ENCODE measurements at places on chromosomes 3 and 15.

DNA sequence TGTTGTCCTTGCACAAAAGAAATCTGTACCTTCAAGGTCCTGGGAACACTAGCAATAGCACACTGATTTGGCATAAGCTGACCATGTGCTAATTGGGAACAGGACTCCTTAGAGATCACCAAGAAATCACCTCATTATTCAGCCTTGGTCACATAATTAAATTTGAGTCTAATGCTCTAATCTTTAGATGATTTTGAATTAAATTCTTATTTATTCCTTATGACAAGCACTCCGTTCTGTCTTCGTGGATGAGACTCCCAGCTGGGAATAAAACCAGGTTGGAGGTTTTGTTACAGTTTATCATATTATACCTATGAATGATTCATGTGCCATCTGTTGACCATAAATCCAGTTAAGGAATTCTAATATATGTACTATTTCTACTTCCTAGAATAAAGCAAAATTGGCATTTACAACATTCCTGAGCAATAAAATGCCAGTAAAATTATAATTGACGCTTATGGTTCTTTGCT, 162.2 kb downstream of the MYRIP start:
- H3K4me3 ChIP-seq: no peak overlapping the region
- no peaks in the 10 kb centered on the region for H3K4me1 ChIP-seq
- peaks cover 2% of the 10 kb centered on the region for H3K27me3 ChIP-seq
- no peaks in the 10 kb centered on the region for H3K36me3 ChIP-seq

DNA sequence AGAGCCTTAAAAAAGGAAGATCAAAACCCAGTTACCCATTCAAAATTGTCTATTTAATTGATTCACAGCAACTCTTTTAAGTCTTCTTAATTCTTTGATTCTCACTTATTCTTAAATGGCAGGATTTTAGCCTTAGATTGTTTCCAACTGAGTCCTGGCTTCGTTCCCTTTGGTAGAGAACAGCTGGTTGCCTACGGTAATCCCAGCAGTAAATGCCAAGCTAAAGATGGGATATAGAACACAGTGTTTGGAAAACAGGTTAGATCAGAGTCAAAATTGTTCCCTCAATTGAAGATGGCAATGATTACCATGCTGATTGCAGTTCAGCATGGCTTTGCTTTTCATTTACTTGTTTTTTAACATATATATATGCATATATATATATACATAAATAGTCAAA, 300.9 kb downstream of the PYDC2 start:
- DNase-seq: no peak
- no peaks in the 10 kb centered on the region for H3K4me1 ChIP-seq
- no peak overlapping the region for H3K4me3 ChIP-seq
- no peaks in the 10 kb centered on the region for H3K36me3 ChIP-seq

GRCh38 chr15:82021992-82022391, 23.8 kb downstream of the MEX3B start:
- H3K36me3 ChIP-seq: no peaks in the 10 kb centered on the region
- H3K4me3 ChIP-seq: no peak overlapping the region
- peaks cover 7% of the 10 kb centered on the region for H3K27me3 ChIP-seq
- DNase-seq: no peak

GRCh38 chr15:24880663-24881062, 74.1 kb upstream of the SNRPN start:
- DNase-seq: no peak
- H3K36me3 ChIP-seq: no peaks in the 10 kb centered on the region
- H3K27ac ChIP-seq: no peak overlapping the region
- H3K27me3 ChIP-seq: no peaks in the 10 kb centered on the region
- H3K4me1 ChIP-seq: no peaks in the 10 kb centered on the region
- no peak overlapping the region for H3K4me3 ChIP-seq

- no peak overlapping the region for H3K27ac ChIP-seq
- no peaks in the 10 kb centered on the region for H3K27me3 ChIP-seq
- DNase-seq: no peak
- no peak overlapping the region for H3K4me3 ChIP-seq
- no peaks in the 10 kb centered on the region for H3K36me3 ChIP-seq
- no peaks in the 10 kb centered on the region for H3K4me1 ChIP-seq
Observed at GRCh38 chr3:103056542-103056941, 621.7 kb downstream of the ZPLD1 start.

DNA sequence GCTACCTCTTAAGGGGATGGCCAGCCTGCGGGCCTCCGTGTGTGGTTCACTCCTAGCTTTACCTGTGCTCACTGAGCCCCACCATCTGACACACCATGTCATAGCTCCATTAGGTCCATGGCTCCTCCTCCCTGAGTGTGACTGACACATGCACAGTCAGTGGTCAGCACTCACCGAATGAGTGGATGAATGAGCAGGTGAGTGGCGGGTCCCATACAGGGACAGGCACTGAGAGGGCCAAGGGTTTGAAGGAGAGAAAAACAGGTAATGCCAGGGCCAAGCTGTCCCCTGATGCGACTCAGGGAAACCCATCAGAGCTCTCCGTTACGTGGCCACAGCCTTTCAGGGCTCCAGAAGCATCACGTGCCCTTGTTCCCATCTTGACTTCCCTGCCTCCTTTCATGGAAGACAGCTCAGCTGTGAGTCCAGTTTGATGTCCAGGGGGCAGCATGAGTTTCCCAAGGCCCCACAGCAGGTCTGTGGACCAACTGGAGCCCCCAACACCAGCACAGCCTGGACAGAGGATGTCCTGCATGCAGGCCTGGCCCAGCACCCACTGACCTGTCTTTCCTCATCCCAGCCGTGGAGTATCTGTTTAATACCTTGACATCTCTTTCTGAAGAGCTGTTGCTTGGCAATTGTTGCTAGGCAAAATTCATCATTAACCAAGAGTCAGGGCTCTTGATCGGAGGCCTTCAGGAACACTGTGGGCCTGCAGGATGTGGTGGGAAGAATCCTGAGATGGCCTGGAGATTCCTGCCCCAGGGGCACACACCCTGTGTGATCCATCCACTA, 84.4 kb downstream of the PLXNA1 start:
- H3K27me3 ChIP-seq: no peaks in the 10 kb centered on the region
- DNase-seq: no peak
- H3K27ac ChIP-seq: no peak overlapping the region

- H3K4me1 ChIP-seq: no peaks in the 10 kb centered on the region
- peaks cover 44% of the 10 kb centered on the region for H3K36me3 ChIP-seq
- H3K4me3 ChIP-seq: no peak overlapping the region
- no peaks in the 10 kb centered on the region for H3K27me3 ChIP-seq
- H3K27ac ChIP-seq: no peak overlapping the region
- DNase-seq: no peak
Observed at GRCh38 chr3:57919987-57920386, 88.2 kb upstream of the FLNB start.

DNA sequence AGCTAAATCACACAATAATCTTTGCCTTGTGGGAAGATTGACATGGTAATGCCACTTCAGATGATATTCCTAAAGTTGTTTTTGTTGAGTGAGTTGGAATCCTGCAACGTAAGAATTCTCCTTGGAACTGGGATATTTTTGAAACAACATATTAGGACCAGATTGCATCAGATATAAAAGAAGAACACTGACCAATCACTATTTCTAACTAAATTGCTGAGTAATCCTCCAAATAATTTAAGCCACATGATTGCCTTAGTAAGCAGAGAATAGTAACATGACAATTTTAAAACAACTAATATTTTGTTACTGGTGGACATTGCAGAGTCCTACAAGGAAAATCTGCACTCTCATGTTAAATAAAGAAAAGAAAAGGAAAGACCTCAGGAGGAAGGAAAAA, 353.9 kb upstream of the LMCD1 start:
- no peaks in the 10 kb centered on the region for H3K27me3 ChIP-seq
- no peaks in the 10 kb centered on the region for H3K36me3 ChIP-seq
- H3K4me1 ChIP-seq: no peaks in the 10 kb centered on the region
- DNase-seq: no peak
- H3K27ac ChIP-seq: no peak overlapping the region
- no peak overlapping the region for H3K4me3 ChIP-seq

Measured in CD4-positive, alpha-beta T cell (primary cell).